ENCODE measurements at places on chromosomes 4 and X.

- no peak for DNase-seq
Measured at GRCh38 chrX:3950373-3950772, 236.9 kb upstream of the PRKX start.

GRCh38 chr4:25494166-25494565, 117.1 kb downstream of the ANAPC4 start:
- no peak for DNase-seq

DNA sequence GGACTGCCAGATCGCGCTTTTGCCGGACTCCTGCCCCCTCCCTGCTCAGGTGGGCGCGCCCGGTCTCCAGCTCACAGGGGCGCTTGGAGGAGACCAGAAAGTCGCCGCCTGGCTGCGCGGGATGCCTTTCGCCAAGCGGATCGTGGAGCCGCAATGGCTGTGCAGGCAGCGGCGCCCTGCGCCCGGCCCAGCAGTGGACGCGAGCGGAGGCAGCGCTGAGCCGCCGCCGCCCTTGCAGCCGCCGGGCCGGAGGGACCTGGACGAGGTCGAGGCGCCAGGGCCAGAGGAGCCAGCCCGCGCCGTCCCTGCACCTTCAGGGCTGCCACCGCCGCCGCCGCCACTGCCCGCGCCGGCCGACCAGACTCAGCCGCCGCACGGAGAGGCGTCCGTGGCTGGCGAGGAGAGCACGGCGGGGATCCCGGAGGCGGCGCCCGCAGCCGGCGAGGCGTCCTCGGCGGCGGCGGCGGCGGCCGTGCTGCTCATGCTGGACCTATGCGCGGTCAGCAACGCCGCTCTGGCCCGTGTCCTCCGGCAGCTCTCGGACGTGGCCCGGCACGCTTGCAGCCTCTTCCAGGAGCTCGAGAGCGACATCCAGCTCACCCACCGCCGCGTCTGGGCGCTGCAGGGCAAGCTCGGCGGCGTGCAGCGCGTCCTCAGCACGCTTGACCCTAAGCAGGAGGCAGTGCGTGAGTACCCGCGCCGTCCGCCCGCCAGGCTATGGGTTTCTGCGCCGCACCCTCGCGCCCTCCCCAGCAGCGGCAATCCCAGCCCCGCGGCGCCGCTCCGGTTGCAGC, 834 bp downstream of the NHS start:
- DNase-seq, result no peak

DNA sequence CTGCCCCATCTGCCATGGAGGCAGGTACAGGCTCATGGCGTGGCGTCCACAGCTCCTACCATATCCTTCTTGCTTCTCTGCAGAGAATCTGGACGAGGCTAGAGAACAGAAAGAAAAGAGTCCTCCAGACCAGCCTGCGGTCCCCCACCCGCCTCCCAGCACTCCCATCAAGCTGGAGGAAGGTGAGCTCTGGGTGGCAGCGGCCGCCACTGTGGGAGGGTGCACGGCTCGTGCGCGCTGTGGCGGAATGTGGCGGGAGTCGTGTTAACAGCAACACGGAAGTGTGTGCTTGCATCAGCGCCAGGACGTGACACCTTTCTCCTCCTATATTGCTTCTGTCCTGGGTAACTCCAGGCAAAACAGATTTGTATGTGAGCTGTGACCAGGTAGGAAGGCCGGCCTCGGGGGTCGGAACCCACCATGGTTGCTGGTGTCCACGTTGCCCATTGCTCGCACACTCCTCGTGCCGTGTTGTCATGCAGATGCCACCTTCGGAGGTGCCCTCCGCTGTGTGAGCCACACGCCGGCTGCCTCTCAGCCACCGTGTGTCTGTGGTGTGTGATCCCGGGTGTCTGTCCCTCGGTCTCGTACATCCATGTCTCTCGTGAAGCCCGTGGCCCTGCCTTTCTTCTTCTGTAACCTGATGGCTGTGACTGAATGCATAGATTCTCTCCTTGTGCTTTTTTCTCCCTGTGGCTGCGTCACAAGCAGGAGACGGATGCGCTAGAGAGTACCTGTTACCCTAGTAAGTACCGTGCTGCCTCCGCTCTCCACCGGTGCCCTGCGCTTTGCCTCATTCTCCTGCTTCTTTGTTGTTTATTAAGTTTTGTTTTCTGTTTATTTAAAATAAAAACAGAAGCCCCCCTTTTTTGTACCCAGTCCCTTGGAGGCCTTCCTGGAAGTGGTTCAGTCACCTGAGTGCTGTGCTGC, 37.0 kb downstream of the NOP14 start:
- no peak for DNase-seq

DNA sequence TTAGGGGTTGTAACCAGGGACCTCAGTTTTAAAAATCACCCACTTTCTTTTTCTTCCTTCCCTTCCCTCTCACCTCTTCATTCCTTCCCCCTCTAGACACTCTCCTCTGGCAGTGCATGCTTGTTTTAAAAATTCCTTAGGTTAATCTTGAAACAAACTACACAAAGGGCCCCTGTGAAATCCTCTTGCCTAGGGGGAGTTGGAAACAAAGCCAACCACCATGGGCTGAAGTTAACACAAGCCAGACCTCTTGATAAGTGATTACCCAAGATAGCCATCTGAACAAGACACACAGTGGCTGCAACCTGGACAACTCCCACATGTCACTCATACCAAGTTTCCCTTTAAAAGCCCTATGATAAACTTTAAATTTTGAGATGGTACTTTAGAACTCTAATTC, 68.9 kb downstream of the TENT5D start:
- DNase-seq, result no peak

GRCh38 chr4:184750926-184751584, 17.2 kb upstream of the CENPU start:
- DNase-seq, result no peak

DNA sequence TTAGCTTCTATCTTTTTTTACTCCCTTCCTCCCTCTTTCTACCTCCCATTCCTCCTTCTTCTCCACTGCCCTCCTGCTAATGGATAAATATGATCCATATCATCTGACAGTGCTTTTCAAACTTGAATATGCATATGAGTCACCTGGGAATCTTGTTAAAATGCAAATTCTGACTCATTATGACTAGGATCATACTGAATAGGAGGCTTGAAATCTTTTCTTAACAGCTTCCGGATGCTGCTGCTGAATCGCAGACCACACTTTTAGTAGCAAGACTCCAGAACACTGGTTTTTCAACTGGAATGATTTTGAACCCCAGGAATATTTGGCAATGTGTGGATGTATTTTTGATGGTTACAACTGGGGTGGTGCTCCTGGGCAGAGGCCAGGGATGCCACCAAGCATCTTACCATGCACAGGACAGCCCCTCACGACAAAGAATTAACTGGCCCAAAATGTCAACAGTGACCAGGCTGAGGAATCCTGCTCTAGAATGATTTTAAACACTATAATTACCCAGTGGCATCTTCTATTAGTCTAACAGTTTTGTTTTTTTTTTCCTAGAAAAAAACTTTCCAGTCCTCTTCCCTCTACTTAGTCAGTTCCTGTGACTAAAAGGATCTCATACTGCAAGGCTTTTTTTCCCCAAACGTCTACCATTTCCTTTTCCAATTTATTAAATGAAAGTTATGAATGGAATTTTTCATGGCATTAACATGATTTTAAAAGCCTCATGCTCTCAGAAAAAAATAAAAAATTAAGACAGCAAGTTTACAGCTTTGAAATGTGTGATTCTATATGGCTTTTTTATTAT, 10.6 kb upstream of the PYURF start:
- no peak for DNase-seq

Data from NCI-H1436 treated with DMSO at 0.1 percent for 48 hours (cell line).